H7 (cell line): ENCODE measurements at places on chromosomes 3 and 15. TPM values are rescaled to one million over a fixed set of nuclear protein-coding genes. Genes with fewer than 3 reads are reported as not detected.

DNA sequence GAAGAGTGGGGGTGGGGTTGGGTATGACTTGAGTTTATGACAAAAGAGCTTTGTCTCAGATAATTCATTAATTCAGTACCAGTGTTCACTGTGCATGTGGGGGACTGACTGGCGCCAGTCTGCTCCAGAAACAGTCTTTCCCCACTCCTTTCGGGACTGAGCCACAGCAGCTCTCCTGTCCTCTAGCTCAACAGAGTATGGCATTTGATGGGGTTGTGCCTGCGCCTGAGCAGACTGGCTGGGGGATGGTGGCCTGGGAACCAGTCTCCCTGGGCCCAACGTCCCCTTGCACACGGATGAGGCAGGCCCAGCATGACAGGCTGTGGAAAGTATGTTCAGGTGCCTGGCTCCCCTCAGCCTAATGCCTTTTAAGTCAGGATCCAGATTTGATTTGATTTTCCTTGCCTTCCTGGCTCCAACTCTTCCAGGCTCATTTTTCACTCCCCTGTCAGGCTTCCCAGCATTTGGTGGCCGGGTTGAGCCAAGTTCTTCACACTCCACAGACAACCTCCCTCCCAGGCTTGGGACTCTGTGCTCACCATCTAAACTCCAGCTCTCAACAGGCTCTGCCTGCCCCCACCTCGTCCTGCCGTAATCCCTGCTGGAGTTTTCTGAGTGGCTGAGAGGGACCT is 105.0 kb downstream of the MYLK start:
- no peak for DNase-seq

GRCh38 chr3:159062734-159063410 is 261.0 kb downstream of the MFSD1 start:
- no peak for DNase-seq

DNA sequence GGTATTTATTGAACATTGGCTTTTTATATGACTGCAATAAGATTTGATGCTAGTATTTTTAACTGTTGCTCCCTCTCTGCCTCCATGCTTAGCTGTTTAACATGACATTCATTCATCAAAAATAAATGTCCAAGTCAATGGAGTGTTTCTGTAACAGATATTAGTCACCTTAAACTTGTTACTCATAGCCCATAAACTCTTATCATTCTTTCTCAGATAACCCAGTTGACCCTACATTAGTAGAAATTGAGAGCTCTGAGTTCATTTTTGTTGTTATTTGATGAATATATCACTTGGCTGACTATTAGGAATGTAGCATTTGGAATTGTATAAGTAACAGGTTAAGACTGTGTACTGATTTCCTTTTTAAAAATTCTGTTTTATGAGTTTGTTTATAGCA is 201.1 kb downstream of the UBE2E2 start:
- no peak for DNase-seq

DNA sequence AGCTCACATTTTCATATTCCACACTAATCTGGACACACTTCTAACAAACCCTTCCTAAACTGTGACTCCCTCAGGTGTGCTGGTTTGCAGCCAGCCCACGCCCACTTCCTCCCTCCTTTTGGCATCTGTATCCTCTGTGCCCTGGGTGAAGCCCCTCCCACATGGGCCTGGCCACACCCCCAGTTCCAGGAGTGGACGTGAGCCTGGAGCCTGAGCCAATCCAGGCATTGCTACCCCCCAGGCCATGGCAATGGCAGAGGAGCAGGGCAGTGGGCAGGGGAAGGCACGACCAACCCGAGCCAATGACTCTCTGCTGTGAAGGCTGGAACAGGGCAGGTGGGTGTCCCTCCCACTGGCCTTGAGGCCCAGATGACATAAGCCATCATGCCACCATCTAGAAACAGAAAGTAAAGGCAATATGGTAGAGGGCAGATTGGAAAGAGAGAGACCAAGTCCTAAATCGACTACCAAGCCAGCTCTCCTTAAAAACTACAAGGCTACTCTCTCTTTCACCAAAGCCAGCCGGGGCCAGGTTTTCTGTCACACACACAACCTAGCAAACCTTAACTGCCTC is 18.6 kb downstream of the FAM174B start:
- DNase-seq = peak; percentile 78

DNA sequence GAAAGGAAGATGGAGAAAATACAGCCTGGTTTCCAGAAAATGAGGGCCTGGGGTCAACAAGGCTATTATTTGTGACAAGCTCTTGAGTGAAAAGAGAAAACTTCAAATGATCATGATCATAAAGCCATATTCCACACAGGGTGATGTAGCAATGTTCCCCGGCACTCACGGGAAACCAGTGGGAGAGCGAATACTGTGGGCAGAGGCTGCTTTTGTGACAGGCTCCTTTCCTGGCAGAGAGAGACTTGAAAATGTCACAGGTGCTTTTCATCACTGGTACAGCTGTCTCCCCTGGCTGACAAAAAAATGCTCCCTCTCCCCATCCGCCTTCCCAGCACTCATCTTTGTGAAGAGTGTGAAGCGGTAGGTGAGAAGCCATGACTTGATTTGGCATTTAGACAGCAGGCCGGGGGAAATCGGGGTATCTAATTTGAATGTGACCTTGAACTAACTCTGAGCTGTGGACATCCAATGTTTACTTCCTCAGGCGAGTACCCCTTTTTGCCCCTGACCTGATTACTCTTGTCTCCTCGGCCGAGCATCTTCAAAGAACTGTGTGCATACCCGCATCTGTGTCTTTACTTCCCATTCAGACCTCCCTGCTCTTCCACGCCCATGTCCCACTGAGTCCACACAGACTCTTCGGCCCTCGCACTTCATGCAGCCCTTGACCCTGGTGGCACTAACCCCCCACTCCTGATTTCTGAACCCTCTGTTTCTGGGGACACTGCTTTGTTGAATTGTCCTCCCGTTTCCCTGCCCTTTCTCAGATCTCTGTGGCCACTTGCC is 23.2 kb downstream of the CA12 start:
- no peak for DNase-seq

- no peak for DNase-seq
Observed at GRCh38 chr15:63626955-63627354, 29.8 kb downstream of the FBXL22 start.

- peak; percentile 29 for DNase-seq
Observed at GRCh38 chr3:13484851-13485590, 4.9 kb downstream of the HDAC11 start.

GRCh38 chr3:185342459-185343174 is 20.3 kb upstream of the MAP3K13 start:
- DNase-seq = no peak

- no peak for DNase-seq
Observed at GRCh38 chr3:99410789-99411311, 227.5 kb upstream of the COL8A1 start.

Gene KNG1
- not detected in 2 replicates for total RNA-seq

Gene ADPRH
- total RNA-seq = 0.96 and 2.9 TPM in 2 replicates

Gene CDCP1
- 1.5 and 2.2 TPM in 2 replicates for total RNA-seq
